ENCODE measurements at places on chromosomes 3 and 15.

GRCh38 chr3:123084738-123085237 is 18.0 kb downstream of the PDIA5 start:
- DNase-seq, result no peak

DNA sequence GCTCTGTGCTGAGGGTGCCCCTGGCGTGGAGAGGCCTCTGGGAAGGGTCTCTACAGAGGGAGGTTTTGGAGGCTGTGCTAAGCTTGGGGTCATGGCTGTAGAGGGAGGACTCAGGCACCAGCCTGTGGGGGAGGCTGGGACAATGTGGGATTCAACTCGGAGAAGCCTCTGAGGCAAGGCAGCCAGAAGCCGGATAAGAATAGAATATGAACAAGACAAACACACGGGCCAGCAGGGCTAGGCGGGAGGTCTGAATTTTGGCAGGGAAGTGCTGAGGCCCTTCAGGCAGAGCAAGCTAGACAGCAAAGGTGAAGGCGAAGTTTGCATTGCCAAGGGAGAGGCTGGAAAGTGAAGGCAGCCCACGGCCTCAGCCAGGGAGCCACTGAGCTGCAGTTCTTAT is 612.1 kb upstream of the NR2F2 start:
- DNase-seq, result no peak

- no peak for DNase-seq
Observed at GRCh38 chr15:57919754-57920153, 145.8 kb downstream of the ALDH1A2 start.

DNA sequence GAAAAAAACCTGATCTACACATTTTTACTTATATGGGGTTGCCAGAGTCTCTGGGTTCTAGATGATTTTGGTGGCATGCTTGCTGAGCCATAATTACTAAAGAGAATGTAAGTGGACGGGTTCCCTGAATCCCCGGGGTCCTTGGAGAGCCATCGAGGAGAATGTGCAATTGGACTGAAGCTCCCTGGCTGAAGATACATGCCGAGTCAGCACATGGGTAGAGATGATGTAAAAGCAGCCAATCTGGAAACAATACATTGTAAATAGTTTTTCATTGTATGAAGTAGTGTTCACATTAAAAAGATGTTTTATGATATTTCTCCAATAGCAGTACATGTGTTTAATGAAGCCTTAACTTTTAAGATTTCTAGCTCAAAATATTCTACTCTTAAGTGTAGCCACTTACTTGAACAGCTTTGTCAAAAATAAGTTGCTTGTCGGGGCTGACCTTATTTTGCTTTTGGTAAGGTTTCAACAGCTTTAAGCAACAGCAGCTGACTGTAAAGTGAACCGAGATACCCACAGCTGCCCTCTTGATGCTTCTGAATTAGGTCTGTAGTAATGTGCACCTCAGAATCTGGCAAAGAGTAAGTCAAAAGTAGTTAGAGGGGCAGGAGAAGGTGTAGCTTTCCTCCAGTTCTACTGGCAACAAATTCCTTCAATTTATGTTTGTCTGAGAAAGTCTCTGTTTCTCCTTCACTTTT is 205.7 kb downstream of the PLCL2 start:
- DNase-seq, result no peak

DNA sequence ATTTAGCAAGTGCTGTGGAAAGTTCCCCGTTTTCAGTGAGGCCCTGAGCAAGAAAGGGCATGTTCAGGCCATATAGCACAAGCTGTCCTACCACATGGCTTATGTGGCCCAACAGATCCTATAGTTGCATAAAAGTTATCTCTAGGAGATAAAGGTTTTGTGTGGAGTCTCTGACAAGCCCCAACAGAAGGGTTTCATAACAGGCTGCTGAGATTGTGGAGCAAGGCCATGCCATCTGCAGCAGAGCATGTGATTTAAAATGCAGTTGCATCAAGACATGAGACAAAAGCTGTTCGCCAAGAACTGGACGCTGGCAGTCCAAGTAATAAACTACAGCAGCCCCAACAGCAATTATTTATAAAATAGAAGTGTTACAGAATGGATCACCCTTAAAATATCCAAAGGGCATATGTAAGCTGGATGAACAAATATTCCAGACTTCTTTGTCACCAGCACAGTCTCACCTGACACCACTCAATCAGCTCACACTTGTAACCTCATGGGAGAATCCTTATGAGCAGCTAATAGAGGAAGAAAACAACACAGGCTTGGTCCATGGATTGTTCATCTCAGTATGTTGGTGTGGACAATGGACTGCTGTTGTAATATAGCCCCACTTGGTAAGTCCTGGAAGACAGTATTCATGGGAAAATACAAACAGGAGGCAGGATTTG is 14.4 kb upstream of the CLDN1 start:
- no peak for DNase-seq

GRCh38 chr15:52495125-52495524 is 33.6 kb downstream of the MYO5A start:
- no peak for DNase-seq

GRCh38 chr3:56368846-56369245 is 99.4 kb downstream of the ERC2 start:
- no peak for DNase-seq

DNA sequence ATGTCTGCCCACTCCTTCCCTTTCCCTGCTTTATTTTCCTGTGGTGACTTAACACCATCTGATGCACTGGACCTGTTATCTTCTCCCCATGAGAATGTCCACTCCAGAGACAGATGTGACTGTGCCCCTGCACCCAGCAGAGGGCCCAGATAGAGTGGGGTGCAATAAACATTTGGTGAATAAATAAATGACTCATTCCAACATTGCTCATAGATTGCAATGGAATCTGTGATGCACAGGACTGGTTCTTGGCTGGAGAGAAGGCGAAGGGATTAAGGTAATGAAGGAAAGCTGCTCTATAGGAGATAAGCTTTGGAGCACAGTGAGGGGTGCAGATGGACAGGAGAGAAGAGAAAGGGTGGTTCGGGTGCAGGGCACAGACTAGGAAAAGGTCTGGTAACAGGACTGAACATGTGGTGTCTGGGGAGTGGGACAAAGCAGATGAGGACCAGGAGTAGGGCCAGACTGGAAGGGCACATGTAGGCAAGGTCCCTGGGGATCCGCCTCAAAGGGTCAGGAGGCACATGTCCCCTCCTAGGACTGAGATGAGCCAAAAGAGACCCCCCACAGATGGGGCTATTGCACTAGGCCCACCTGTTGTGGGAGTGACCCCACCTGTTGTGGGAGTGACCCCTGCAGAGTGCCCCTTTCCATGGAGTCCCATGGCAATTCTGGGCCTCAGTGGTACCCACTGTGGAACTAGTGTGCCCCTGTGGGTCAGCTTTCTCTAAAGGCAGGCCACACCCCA is 17.5 kb upstream of the POC1A start:
- DNase-seq, result no peak

DNA sequence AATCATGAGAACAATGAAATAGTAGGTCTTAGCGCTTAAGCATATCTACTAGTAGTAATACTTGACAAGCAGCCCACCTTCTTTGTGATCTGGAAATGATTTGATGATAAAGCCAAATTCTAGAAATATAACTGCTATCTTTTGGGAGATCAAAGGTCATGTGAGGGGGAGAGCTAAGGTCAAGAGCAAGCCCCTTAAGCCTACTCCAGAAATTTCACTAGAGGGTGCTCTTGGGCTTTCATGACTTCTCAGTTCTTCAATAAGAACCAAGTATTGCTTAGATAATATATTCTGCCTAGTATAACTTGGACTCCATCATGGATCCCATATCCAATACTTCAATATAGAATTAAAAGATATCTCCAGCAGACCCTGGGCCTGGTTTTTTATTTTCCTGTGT is 319.6 kb downstream of the ZBTB20 start:
- no peak for DNase-seq

- no peak for DNase-seq
Observed at GRCh38 chr3:9247941-9248521, 1.4 kb downstream of the SRGAP3 start.

- no peak for DNase-seq
Observed at GRCh38 chr15:91456921-91457320, 356.9 kb downstream of the SV2B start.

- no peak for DNase-seq
Observed at GRCh38 chr15:36428102-36428845, 151.2 kb upstream of the CDIN1 start.

DNA sequence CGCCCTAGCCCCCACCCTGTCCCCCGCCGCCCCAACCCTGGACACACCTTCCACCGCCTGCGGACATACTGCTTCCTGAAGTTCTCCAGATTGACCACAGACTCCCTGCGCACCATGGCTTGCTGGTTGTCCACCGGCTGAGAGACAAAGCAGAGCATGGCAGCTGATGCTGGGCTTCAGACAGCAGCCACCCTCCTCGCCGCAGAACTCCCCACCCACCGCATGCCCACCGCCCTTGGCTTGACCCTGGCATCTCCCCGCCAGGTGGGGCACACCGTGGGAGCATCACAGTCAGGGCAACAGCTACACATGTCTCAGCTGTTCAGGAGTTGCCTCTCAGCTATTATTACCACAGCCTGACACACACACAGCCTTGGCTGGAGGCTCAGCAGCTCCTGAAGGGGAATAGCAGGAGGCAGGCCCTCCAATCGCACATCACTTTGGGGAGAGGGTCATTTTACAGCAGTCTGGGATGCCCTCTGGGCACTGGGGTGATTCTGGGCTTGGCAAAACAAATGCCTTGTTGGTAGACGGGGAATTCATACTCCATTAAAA is 78.4 kb upstream of the HERC1 start:
- DNase-seq, result no peak

GRCh38 chr3:14948609-14949038 is 1.2 kb downstream of the NR2C2 start:
- DNase-seq, result no peak

GRCh38 chr3:50620820-50621219 is 3.9 kb downstream of the MAPKAPK3 start:
- DNase-seq, result no peak

GRCh38 chr3:160473221-160473620 is 23.6 kb upstream of the TRIM59 start:
- no peak for DNase-seq

- DNase-seq, result no peak
Observed at GRCh38 chr3:147369661-147370123, 36.7 kb downstream of the ZIC4 start.

GRCh38 chr15:85583923-85584390 is 203.6 kb downstream of the AKAP13 start:
- DNase-seq, result no peak

DNA sequence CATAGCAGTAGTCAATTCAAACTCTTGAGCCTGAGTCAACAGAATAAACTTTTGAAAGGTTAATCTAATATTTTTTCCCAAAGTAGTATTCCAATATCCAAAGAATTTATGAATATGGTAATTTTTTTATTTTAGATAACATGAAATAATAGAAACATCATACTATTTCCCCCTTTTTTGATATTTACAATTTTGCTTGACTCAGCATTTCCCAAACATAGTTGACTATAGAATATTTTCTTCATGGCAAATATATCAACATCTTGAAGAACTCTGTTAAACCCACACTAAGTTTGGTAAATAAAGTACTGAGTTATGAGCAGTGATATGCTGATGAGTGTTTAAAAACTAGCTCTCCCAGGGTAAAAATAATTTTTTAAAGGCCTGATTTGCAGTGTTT is 380.0 kb upstream of the ARL6 start:
- no peak for DNase-seq

DNA sequence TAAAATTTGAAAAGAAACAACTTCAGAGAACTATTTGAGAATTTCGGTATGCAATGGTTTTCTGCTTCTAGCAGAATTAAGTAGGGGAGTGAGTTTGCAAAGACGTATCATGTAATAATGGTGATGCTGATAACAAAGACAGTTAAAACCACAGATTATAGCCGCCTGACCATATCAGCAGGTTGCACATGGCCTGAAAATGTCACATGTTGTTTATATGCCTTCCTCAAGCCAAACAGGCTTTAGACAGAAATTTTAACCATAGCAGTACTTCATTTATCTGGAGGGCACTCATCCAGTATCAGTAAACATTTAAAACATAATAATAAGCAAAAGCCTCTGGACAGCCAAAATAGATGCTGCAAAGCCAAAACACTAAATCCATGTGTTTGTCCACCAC is 131.7 kb downstream of the RYR3 start:
- no peak for DNase-seq

- DNase-seq, result no peak
Observed at GRCh38 chr15:72420576-72420975, 22.5 kb downstream of the TMEM202 start.

DNA sequence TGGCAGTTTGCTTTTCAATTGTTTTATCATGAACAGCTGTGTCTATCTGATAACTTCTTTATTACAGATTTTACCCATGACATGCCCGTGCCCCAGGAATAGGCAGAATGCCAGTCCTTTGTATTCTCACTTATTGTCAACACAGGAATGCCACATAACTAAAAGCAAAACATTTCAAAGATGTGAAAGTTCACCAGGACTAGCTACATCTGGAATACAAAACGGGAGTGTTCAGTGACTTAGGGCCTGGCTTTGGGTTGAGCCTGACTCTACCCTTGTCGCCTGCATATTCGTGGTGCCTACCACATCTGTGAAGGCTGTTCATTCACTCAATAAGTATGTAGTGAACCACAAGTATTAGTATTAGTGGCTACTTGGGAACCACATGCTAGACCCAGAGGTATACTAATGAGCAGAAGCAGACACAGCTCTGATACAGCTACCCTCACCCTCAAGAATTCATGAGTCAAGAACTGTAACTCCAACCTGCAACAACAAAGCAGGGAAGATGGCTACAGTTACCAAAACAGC is 2.9 kb downstream of the TNFSF10 start:
- DNase-seq, result no peak

GRCh38 chr15:69045802-69046201 is 31.3 kb downstream of the NOX5 start:
- DNase-seq, result no peak

DNA sequence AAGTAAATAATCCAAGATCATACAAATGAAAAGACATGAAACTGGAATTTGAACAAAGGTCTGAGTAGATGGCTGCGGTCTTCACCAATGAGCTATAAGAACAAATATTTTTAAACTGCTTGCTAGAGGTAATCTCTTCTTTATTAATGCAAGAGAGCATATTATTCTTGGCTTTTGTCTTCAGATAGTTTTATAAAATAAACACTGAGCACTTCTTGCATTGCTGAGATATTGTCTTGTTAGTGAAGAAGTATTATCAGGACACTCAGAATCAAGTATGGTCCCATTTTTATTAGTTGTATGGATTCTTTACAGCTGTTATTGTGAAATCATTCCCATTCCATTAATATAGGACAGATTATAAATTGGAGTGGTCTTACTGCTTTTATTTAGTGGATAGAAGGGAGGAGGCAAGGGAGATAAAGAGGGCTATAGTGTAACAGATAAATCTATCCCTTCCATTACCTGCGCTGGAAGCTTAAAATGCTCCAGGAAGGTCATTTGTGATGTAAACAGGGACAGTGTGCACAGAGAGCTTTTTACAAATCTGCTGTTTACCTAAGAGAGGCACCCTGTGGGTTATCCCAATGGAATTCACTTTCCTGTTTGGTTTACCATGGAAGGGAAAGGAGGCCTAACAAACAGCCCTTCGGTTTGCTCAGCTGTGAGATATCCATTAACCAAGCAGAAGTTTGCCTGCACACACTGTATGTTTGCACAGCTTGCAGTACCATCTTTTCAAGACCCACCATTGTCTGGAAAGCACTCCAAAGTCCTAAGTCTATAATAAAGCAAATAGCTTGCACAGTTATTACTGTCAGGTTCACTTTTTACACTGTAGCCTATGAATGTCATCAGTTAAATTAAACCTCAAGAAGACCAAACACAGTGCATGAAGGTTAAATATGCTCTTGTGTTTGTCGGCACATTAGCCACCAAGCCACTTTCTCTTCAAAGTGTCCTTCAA is 347.7 kb upstream of the TGFBR2 start:
- no peak for DNase-seq

GRCh38 chr15:99511866-99512661 is 53.7 kb upstream of the MEF2A start:
- no peak for DNase-seq

Measured in stimulated activated CD4-positive, alpha-beta T cell treated with anti-CD3 and anti-CD28 coated beads, TNF-alpha, amount 100 ng/mL, for 1 hour (primary cell).